Fibroblast of upper back skin (primary cell): ENCODE measurements at places on chromosomes 12 and 14.

- DNase-seq: no peak
Measured at GRCh38 chr14:99777951-99778350, 15.3 kb upstream of the EML1 start.

DNA sequence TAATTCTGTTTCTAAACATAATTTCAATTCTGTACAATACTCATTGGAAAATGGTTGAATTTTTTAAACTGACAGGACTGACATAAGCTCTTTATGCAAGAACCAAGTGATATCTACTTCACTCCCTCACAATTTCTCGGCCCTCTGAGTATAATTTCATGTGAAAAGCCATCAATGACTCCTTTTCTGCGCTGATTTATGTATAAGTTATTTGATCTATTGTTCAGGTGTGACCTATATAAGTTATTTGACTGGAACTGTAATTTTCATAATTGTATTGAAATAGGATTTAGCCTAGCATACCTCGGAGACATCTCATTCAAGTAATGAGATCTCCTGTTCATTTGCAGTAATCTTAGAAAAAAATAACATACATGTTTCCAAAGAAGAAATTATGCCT is 184.4 kb downstream of the SYT1 start:
- no peak for DNase-seq

DNA sequence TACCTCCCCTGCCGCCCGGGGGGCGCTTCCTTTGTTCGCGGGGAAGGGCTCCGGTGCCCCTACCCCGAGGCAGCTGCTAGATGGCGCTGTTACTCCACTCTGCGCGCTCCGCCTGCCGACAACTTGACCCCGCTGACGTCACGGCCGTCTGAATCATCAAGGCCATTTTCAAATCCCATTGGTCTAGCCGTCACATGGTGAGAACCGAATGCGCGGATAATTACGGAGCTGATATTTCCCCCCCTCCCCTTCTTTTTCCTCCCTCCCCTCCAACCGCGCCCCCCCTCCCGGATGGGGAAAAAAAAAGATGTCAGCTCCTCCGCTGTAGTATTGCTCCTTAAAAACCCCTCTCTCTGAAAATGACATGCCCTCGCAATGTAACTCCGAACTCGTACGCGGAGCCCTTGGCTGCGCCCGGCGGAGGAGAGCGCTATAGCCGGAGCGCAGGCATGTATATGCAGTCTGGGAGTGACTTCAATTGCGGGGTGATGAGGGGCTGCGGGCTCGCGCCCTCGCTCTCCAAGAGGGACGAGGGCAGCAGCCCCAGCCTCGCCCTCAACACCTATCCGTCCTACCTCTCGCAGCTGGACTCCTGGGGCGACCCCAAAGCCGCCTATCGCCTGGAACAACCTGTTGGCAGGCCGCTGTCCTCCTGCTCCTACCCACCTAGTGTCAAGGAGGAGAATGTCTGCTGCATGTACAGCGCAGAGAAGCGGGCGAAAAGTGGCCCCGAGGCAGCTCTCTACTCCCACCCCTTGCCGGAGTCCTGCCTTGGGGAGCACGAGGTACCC is at the start of gene HOXC10:
Gene HOXC10 (plus strand): TSS at position 246 of the 791 bp plus-strand sequence. CDS start 114 bp downstream, at position 360.
- DNase-seq: peak; percentile 93

DNA sequence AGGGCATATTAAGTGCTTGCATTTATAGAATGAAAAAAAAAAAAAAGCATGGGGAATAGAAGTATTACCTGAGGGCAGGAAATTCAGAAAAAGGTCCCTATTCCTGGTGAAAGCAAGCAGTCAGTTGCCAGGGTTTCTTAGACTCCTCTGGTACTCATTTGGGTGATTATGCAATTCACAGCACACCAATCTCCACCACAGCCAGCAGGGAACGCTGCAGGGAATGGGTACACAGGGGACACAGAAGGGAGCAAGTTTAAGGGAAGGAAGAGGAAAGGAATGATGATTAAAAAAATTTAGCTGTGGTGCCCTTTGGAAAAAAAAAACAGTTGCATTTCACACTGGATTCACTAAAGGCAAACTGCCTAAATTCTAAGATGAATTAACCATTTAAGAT is 14.2 kb downstream of the BLTP3B start:
- DNase-seq: peak; percentile 50

GRCh38 chr12:56029666-56030293 is 8.9 kb downstream of the IKZF4 start:
- peak; percentile 72 for DNase-seq
